Caco-2 (cell line): ENCODE measurements at places on chromosomes 7 and 10. TPM values are rescaled to one million over a fixed set of nuclear protein-coding genes. Genes with fewer than 3 reads are reported as not detected.

The TMEM139 gene
- 19.1 and 26.2 TPM in 2 replicates for total RNA-seq

The BBIP1 gene
- 16.7 and 19.2 TPM in 2 replicates for total RNA-seq

The SLC26A4 gene
- total RNA-seq = not detected in 2 replicates

The MRLN gene
- 0.88 and 0.98 TPM in 2 replicates for total RNA-seq

The OPN1SW gene
- not detected in 2 replicates for total RNA-seq

The PUS7 gene
- total RNA-seq = 36.3 TPM in 2 replicates

The KIN gene
- total RNA-seq = 27.8 and 27.9 TPM in 2 replicates

The TBL2 gene
- total RNA-seq = 74.8 and 76.8 TPM in 2 replicates

The NODAL gene
- total RNA-seq = 0.59 and 1.3 TPM in 2 replicates

The AKR1B15 gene
- not detected in 2 replicates for total RNA-seq

The CPED1 gene
- 0.23 and 0.56 TPM in 2 replicates for total RNA-seq

The PNLIPRP3 gene
- total RNA-seq = not detected in 2 replicates

The AOAH gene
- not detected in 2 replicates for total RNA-seq

The MLXIPL gene
- total RNA-seq = 15.6 and 19.8 TPM in 2 replicates

The AGR2 gene
- total RNA-seq = 343 and 467 TPM in 2 replicates

The LIPF gene
- total RNA-seq = not detected in 2 replicates

The TMEM196 gene
- not detected in 2 replicates for total RNA-seq

The PROSER2 gene
- 123 and 134 TPM in 2 replicates for total RNA-seq

The IFIT1B gene
- not detected in 2 replicates for total RNA-seq

The SPDYE6 gene
- total RNA-seq = not detected in 2 replicates

The XRCC2 gene
- total RNA-seq = 16.8 and 18.5 TPM in 2 replicates

The CAV2 gene
- total RNA-seq = 17.6 and 18.1 TPM in 2 replicates

The KCNIP2 gene
- total RNA-seq = 5.5 and 6.1 TPM in 2 replicates

The ADRB1 gene
- 2.1 and 2.3 TPM in 2 replicates for total RNA-seq

The KIF11 gene
- 37.7 TPM in 2 replicates for total RNA-seq

The KLF14 gene
- total RNA-seq = 0.14 TPM in 1 of 2 replicates, not detected in the other

The SFRP4 gene
- total RNA-seq = not detected in 2 replicates

The AKR1C1 gene
- 27.1 and 28.4 TPM in 2 replicates for total RNA-seq

The OR2A2 gene
- not detected in 2 replicates for total RNA-seq

The SMKR1 gene
- not detected in 2 replicates for total RNA-seq

The UCN3 gene
- total RNA-seq = not detected in 2 replicates

The FIGNL1 gene
- 41.9 and 47.2 TPM in 2 replicates for total RNA-seq

The HOXA5 gene
- 4.3 and 4.9 TPM in 2 replicates for total RNA-seq

The LRIT1 gene
- not detected in 2 replicates for total RNA-seq

The ZCCHC24 gene
- total RNA-seq = 2.5 and 3.1 TPM in 2 replicates

The DRGX gene
- total RNA-seq = not detected in 2 replicates

The HMX3 gene
- not detected in 2 replicates for total RNA-seq

The ATP5F1C gene
- total RNA-seq = 568 and 613 TPM in 2 replicates

The HPSE2 gene
- total RNA-seq = not detected in 2 replicates

The ZNF722 gene
- total RNA-seq = not detected in 2 replicates

The IKZF5 gene
- total RNA-seq = 10.4 and 11.6 TPM in 2 replicates

The AKR1C8 gene
- not detected in 2 replicates for total RNA-seq

The UBE2D4 gene
- 12.7 and 15.4 TPM in 2 replicates for total RNA-seq

The MYL10 gene
- total RNA-seq = not detected in 2 replicates

The HOXA1 gene
- 18.5 and 18.8 TPM in 2 replicates for total RNA-seq

The CALML3 gene
- 0.18 TPM in 1 of 2 replicates, not detected in the other for total RNA-seq

The LRGUK gene
- total RNA-seq = 0.09 TPM in 1 of 2 replicates, not detected in the other

The NAT16 gene
- 0.19 TPM in 1 of 2 replicates, not detected in the other for total RNA-seq

The TAS2R41 gene
- not detected in 2 replicates for total RNA-seq

The C10orf71 gene
- not detected in 2 replicates for total RNA-seq

The EBLN1 gene
- total RNA-seq = not detected in 2 replicates

The PI4K2A gene
- total RNA-seq = 26.1 and 27.3 TPM in 2 replicates
